ENCODE measurements at places on chromosomes 6 and 20.

GRCh38 chr20:45863543-45864470 is 6.4 kb downstream of the ZSWIM3 start:
- no peak for DNase-seq

DNA sequence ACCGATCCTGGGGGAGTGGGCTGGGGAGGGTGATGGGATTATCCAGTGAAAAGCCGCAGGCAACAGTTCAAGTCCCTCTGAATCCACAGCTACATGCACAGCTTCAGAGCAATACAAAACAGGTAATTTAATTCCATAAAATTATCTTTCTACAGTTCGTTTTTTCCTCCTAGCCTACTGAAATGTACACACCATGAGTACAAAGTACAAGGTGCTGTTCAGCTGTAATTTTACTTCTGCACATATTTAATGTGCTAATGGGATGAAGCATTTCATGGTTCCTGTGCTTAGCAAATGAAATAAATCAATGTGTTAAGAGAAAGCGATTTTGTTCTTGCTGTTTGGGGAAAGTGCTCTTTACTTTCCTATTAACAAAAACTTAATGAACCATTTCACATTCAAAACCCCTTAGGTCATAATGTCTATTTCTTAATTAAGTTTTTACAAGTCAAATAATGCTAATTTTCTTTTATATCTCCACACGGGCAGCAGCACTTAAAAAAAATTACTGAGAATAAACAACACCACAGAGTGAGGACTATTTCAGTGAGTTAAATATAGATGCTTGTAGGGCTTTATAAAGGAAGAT is 71.8 kb downstream of the INSM1 start:
- DNase-seq: no peak

DNA sequence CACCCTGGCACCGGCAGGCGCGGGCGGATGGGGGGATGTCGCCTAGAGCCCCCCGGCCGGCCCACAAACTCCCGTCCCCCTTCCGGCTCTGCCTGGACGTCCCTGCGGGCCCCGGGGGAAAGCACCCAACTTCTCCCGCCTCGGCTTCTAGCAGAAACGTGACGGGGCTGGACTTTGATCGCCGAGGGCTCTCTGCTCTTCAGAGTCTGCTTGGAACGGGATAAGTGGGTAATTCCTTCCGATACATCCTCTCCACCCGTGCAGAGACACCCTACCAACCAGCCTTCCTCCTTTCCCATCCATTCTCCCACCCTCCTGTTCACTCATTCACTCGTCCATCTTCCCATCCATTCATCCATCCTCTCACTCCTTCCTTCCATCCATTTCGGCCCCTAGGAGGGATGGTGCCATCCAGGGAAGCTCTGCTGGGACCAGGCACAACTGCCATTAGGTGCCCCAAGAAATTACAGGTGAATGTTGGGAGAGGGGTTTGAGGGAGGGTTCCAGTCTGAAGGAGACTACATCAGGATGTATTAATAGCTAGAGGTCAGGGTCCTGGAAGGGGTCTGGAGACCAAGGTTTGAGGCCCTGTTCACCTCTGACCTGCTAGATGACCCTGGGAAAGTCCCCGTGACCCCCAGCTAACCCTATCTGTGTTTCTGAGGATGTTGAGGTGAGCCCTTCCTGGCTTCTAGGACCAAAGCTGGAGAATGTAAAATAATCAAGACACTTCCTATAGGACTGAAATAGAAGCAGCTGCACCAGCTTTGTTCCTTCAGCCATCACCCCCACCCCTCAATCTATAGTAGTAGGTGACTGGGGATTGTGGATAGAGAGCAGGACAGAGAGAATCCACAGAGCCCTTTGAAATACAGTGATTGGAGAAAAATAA is 538 bp downstream of the TTLL9 start:
- no peak for DNase-seq

DNA sequence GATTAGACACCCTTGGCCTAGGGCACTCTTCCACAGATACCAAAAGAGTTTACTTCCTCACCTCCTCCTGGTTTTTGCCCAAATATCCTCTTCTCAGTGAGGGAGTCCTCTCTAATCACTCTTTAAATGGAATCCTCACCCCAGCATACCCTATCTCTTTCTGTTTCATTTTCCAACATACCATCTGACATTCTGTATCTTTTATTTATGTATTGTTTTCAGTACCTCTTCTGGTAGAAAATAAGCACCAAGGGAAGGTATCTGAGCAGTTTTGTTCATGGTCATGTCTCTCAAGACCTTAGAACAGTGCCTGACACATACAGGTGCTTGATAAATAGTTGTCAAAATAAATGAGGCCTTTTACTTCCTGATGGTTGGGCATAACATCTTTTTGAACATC is 55.1 kb downstream of the KIAA0408 start:
- DNase-seq: no peak

- DNase-seq: no peak
These were observed 40.2 kb downstream of the ITCH start for GRCh38 chr20:34403063-34403827.

GRCh38 chr20:3068075-3068474 is 3.3 kb upstream of the OXT start:
- DNase-seq: no peak

GRCh38 chr6:81909981-81910900 is 157.8 kb upstream of the TENT5A start:
- no peak for DNase-seq

- no peak for DNase-seq
These were observed 31.9 kb downstream of the ARID1B start for GRCh38 chr6:156809034-156809433.

DNA sequence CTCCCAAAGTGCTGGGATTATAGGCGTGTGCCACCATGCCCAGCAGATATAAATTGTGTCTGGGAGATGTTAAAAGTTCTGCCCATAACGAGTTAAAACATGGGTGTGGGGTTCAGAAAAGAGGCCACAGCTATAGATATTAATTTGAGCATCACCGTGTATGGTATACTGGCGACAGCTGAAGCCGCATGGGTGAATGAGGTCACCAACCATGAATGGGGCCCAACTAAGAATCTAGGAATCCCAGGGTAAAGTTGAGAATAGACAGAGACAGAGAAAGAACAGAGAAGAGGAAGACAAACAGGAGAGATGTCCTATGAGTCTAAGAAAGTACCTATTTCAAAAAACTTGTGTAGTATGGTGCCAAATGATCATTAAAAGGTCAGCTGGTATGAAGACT is 50.9 kb downstream of the ILRUN start:
- DNase-seq: no peak

DNA sequence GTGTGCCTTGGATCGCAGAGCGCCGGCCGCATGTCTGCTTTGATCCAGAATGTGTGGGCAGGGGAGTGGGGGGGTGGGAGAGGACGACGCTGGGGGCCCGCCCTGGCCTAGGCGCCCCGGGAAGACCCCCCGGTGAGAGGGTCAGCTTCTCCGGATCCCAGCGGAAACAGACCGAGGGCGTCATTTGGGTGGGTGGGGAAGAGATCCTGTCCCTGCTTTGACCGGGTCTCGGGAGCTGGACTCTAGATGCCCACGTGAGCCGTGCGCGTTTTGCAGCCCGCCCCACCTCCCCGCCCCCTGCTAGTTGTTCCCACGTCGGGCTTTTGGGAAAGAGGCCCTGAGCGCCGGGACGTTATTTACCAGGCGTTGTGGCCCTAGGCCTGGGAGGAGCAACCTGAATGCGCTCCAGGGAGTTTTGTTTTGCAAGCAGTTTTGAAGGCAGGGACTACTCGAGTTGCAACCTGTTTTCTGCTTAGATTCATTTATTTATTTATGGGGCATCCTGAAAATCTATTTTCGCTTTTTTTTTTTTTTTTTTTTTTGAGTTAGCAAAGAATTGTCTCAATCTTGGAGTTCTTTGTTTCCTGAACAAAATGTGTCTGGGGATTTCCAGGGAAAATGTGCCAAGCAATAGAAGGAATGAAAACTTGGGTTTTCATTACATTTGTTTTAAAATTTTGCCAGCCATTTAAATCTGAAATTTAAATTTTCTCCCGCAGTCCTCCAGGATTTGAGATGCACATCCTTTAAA is 1.6 kb downstream of the DSP start:
- DNase-seq: no peak

DNA sequence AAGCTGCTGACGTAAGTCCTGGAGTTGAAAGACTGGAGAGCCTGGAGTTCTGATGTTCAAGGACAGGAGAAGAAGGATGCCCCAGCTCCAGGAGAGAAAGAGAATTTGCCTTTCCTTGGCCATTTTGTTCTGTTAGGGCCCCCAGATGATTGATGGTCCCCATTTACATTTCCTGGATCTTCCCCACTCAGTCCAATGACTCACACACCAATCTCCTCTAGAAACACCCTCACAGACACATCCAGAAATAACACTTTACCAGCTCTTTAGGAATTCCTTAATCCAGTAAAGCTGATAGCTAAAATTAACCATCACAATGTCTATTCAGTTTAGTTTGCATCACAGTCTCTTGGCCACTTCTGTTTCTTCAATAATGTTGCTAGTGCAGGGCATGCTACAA is 260.2 kb upstream of the IRAK1BP1 start:
- no peak for DNase-seq

GRCh38 chr20:43825581-43825980 is 89.1 kb upstream of the TOX2 start:
- DNase-seq: no peak

- no peak for DNase-seq
These were observed 61.7 kb upstream of the ARHGAP18 start for GRCh38 chr6:129771678-129772077.

- no peak for DNase-seq
These were observed 45.9 kb upstream of the ID4 start for GRCh38 chr6:19791267-19791666.

GRCh38 chr6:157024745-157025144 is 247.6 kb downstream of the ARID1B start:
- DNase-seq: no peak

DNA sequence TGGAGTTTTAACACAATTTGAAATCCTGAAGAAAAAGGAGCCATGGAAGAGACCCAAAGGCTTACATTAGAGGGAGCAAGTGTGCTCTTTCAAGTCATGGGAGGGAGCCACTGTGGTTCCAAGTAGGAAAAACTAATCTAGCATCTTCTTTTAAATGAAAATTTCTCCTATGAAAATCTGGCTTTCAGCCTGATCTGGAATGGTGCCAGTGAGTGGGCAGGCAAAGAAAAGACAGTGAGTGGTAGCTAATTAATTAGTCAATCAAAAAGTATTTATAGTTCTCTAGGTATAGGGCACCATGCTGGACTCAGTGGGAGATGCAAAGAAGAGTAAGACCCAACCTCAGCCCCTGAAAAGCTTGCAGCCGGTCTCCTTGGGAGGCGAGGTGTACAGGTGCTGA is 21.9 kb downstream of the CAP2 start:
- DNase-seq: no peak

DNA sequence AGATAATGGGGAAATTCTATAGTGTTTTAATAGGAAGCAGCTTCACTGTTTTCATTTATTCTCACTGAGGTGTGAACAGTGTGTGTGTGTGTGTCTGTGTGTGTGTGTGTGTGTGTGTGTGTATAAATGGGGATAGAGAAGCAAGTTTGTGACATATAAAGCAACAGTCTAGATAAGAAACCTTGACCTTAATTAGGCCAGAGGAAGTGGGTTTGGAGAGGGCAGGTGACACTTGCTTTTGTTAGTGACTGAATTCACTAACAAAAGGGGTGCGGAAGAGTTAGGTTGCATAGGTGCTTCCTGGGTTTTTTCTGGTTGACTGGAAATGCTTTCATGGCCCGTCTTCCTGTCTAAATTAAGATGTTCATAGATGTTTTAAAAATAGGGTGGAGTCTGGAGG is 515.7 kb upstream of the FLRT3 start:
- DNase-seq: no peak

DNA sequence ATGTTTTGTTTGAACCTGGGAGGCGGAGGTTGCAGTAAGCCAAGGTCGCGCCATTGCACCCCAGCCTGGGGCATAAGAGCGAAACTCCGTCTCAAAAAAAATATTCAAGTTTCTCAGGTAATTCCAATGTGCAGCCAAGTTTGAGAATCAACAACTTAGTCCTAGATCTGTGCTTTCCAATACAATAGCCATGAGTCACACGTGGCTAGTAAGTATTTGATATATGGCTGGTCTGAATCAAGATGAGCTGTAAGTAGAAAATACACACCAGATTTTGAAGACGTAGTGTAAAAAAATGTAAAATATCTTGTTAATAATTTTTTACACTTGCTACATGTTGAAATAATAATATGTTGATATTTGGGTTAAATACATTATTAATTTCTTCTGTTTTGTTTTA is 35.0 kb upstream of the BTBD3 start:
- no peak for DNase-seq

- no peak for DNase-seq
These were observed 204.7 kb upstream of the EXOC2 start for GRCh38 chr6:897528-898207.

DNA sequence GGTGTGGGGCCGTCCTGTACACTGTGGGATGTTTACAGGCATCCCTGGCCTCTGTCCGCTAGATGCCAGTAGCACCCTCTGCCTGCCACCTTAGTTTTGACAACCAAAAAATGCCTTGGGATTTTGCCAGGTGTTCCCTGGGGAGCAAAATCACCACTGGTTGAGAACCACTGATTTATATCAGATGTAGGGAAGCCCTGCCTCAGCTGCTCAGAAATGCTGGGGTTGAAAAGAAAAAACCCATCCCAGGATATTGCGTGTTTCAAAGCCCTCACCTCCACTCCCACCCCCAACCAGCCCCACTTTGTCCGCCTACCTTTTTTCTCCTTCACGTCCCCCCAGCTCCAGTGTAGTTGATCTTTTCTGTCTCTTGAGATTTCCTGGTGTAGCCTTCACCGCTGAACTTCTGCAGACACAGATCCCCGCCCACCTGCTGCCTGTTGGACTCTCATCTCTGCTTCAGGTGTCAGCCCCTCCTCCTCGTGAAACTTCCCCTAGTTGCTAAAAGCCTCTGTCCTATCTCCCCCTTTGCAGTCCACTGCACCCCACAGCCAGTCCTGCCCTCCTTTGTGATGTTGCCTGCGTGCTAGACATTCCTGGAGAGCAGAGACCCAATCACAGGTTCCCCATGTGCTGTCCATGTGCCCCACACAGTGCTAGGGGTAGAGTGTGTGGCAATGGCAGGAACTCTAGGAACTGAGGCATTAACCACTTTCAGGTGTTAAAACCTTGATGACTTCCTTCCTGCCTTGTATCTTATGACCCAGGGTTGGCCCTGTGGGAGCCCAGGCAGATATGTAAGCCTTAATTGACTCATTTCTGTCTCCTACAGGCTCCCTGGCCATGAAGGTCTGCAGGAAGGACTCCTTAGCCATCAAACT is 98.9 kb downstream of the TBC1D7 start:
- DNase-seq: peak; percentile 10

DNA sequence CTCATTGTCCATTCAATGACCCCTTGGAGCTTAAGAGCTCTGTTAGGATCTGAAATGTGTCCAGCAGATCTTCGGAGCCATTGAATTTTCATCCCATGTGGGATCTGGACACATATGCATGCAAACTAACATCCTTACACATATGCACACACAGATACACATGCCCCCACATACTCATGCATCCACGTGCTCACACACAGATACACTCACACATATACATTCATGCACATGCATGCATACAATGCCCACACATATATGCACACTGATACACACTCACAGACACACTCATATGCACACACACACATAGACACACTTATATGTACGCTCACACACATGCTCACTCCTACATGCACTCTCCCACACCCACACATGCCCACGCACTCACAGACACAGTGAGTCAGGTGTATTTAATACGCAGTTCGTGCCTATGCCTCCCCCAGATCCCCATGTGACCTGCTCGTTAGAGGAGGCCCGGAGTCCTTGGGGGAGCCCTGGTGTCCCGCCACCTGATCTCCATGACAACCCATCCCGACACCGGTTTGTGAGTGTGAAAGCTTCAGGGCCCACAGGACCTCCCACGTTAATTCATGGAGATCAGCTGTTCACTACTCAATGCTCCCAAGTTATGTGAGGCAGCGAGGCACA is 121.9 kb upstream of the SULF2 start:
- DNase-seq: no peak

- DNase-seq: peak; percentile 74
These were observed 17.2 kb upstream of the TAGAP start for GRCh38 chr6:159061805-159062563.

All from central memory CD4-positive, alpha-beta T cell (primary cell).